ENCODE measurements at places on chromosomes 1 and 21.
A peak's percentile ranks its signal among the peaks of the same experiment; 100 is the strongest.

DNA sequence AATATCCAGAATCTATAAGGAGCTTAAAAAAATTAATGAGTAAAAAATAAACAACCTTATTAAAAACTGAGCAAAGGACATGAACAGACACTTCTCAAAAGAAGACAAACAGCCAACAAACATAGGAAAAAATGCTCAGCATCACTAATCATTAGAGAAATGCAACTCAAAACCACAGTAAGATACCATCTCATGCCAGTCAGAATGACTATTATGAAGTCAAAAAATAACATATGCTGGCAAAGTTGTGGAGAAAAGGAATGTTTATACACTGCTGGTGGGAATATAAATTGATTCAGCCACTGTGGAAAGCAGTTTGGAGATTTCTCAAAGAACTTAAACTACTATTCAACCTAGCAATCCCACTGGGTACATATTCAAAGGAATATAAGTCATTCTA lies 25.3 kb downstream of the PIGK start:
- no peak for DNase-seq

GRCh38 chr1:205026181-205026580 lies 16.8 kb upstream of the CNTN2 start:
- DNase-seq = no peak

DNA sequence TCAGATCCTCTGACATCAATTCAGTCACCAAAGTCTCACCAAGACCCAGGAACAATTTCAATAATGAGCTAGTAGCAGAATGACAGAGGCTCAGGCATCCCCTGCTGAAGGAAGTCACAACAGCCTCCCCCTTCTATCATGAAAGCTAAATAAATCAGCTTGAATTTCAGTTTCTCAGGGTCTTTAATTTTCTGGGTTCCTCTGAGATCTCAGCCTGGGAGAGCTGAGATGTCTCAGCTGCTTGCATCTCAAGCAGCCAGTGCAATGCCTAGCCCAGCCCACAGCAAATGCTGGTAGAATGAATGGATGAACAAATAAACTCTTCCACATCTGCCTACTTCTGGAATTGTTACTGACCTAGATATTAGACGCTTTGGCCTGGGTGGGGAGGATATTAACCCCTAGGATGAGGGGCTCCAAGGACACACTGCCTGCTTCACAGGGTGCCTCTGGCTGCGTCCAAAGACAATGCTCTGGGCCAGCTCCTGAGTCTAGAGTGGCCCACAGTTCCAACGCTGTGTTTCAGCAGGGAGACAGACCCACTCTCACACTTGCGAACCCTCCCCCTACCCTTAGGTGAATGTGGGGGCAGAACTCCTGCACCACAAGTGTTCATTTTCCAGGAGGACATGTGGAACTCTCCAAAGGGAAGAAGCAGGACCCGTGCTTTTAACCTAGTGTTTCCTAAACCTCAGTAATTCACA lies 11.2 kb upstream of the LORICRIN start:
- DNase-seq = no peak

DNA sequence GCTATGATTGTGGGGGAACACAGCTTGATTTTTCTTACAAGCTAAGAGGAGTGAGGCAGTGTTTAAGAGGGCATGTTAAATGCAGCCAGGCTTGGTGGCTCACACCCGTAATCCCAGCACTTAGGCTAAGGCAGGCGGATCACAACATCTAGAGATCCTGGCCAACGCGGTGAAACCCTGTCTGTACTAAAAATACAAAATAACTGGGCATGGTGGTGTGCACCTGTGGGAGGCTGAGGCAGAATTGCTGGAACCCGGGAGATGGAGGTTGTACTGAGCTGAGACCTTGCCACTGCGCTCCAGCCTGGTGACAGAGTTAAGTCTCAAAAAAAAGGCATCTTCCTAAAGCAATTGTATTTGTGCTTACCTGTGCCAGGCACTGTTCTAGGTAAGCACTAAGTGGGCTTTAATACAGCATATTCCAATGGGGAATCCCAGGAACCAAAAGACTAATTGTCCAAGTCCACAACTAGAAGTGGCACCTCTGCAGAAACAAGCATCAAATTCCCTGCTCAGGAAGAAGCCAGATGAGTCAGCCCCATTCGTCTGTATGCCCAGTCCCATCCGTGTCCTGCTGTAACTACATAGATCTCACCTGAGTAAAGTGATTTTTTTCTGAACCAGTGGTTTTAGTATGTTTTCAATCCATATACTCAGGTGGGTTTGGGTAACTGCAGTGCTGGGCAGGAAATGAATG lies 4.6 kb downstream of the RCC1 start:
- no peak for DNase-seq

- DNase-seq = no peak
Observed at GRCh38 chr1:116127123-116127847, 16.1 kb downstream of the MAB21L3 start.

GRCh38 chr1:54314696-54315095 lies 91.5 kb downstream of the SSBP3 start:
- no peak for DNase-seq

GRCh38 chr1:36343651-36344394 lies 20.4 kb upstream of the EVA1B start:
- no peak for DNase-seq

DNA sequence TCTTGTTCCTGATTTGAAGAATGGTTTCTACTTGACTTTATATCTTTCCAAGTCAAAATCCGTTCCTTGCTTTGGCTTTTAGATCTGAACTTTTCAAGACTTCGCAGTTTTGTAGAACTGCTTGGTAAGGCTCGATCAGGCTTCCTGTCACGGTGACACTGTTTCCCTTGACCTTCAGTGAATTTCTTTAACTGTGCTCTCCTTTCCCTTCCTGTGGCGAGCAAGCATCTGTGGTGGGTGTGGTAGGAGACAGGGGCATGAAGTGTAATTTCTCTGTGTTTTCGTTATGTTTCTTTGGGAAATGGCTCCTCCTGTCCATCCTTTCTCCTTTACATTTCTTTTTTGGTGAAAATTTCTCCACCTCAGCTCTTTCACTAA lies 10.4 kb downstream of the STYXL2 start:
- no peak for DNase-seq

GRCh38 chr1:115164484-115164883 lies 75.2 kb upstream of the TSPAN2 start:
- DNase-seq = no peak

- DNase-seq = no peak
Observed at GRCh38 chr1:51285055-51285454, 45.3 kb downstream of the TTC39A start.

DNA sequence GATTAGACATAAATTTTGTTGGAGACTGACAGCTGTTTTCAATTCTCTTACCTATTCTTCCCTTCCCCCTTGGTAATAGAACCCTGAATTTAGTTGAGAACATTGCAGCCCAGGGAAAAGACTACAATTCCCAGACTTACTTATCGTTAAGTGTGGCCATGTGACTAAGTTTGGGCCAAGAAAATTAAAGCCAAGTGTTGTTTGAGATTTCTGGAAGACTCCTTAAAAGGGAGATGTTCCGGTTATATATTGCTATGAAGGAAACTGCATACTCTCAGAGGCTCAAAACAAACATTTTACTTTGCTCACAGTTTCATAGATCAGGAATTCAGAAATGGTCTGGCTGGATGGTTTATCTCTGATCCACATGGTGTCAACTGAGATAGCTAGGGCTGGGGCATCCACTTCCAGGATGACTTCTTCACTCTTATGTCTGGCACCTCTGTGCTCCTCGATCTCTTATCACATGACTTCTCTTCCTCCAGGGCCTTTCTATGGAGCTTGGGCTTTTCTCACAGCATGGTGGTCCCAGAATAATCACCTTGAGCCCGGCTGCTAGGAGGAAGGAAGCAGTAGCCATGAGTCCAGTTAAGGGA lies 22.4 kb upstream of the CD34 start:
- DNase-seq = no peak

GRCh38 chr1:973459-974292 lies 7.4 kb downstream of the PLEKHN1 start:
- DNase-seq = no peak

GRCh38 chr1:67773462-67773861 lies 59.8 kb downstream of the GNG12 start:
- no peak for DNase-seq

GRCh38 chr1:24635195-24635843 lies 7.8 kb upstream of the SRRM1 start:
- DNase-seq = no peak

GRCh38 chr1:14599183-14599791 lies 802 bp downstream of the KAZN start:
- no peak for DNase-seq

- no peak for DNase-seq
Observed at GRCh38 chr1:243765676-243766075, 84.4 kb downstream of the AKT3 start.

DNA sequence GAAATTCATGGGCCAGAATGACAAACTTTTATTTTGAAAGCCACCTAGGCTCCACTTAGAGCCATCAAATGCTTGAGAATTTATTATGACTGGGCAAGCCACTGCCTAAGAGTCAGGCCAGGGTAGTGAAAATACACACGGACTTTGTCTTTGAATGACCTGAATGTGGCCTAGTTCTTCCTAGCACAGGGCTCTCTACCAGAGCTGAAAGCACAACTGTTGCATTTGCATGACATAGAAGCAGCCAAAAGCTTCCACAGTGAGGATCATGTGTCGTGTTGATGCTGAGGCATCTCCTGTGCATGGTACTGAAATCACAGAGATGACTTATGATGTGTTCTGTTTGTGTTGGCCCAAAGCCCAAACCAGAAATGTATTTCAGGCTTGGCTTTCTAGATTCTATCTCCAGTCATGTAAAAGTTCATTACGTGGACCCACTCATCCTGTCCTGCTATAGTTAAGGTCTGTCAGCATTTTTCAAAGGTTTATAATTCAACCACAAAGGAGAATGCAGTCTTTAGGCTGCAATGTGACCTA lies 164.0 kb upstream of the UBE2U start:
- peak; percentile 84 for DNase-seq

DNA sequence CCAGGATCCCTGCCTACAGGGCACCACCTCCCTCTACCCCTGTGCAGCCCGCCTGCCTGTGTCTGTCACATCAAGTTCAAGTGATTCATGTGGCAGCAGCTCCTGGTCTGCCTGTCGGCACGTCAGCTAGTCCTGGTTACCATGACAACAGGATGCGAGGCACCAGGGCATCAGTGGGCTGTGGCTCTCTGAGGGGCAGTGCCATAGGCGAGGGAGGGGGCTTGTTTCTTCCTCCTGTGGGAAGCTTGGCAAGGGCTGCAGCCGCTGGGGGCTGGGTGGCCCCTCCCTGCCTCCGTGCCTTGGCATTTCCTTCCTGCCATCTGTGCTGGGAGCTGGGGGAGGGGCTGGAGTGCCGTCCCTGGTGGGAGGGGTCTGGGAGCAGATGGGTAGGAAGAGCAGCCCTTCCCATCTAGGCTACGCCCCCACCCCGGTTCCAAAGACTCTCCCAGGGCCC lies 43.1 kb downstream of the FOXO6 start:
- no peak for DNase-seq

- DNase-seq = no peak
Observed at GRCh38 chr1:117138106-117138505, 16.6 kb upstream of the TRIM45 start.

DNA sequence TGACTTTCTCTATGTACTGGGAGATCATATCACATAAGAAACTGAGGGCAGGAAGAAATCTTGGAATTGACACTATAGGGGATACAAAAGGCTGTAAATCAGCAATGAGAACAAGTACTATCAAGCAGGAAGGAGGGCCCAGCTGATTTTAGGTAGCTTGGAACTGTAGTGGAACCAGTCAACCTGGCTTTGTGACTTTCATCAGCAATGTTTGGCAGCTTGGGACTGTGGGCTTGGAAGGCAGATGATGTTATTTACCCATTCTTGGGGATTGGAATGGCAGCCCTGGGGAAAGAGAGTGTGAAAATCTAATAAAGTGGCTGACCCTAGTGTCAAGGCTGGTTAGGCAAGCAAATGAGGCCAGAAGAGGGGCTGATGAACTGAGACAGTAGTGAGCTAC lies 1073.3 kb downstream of the ADGRL2 start:
- DNase-seq = no peak

DNA sequence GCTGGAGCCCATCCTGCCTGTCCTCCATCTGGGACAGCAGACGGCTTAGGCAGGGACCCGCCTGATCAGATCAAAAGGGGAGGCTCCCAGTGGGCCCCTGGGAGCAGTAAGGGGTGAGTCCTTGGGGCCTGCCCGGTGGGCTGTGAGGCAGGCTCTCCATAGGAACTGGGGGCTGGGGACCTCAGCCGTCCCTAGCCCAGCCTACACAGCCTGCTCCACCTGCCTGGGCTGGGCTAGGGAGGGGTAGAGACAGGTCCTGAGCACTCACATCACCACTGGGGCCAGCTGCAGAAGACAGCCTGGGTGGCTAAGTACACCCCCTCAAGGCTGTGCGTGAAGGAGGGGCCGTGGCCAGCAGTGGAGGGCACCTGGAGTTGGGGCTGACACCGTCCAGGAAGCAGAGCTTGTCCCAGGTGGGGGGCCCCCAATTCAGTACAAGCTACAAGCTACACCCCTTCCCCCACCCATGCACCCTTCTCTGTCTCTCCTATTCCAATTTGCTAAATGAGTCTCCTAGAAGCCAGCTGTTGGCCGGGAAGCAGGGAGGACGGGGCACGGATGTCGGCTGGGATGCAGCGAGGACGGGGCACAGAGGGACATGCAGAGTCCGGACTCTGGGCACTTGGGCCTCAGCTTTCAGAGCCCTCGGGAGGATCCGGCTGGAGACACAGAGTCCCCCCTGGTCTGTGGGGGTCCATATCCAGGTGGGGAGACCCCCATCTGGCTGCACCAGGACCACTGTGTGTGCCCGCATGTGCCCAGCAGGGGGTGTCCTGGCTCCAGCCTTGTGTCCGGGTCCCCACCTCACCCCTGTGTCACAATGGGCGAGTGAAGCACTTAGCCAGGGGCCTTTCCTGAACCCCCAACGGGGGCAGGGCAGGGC lies 1.7 kb downstream of the ISG15 start:
- DNase-seq = no peak

GRCh38 chr1:25922971-25923552 lies 16.8 kb upstream of the STMN1 start:
- DNase-seq = no peak

DNA sequence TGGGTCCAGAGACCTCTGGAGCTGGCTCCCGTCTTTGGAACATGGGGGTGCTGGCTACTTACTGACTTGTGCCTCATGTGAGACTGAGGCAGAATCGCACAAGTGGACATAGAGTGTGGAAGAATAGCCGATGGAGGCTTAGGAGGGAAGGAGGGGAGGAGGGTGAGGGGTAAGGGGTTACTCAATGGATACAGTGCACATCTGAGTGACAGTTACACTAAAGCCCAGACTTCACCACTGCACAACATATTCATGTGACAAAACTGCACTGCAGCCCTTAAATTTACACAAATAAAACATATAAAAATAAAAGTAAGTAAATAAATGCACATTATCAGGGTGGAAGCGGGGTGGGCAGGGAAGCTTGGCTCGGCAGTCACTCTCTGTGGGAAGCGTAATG lies 197.7 kb upstream of the RAB4A start:
- no peak for DNase-seq

All from keratinocyte (primary cell).